ENCODE measurements at places on chromosomes 13 and 19.

DNA sequence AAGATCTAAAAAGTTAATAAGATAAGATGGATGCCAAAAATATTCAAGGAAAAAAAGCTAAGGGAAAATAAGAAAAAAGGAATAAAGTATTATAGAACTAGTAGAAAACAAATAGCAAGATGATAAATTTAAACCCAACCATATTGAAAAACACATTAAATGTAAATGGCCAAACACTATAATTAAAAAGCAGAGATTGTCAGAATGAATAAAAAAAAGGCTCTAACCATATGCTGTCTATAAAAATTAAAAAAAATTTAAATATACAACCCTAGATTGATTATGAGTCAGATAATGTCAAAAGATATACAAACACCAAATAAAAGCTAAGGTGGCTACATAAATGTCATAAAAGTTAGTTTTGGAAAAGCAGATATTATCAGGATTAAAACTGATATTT is 617.5 kb upstream of the SGCG start:
- no peak for DNase-seq

GRCh38 chr13:73715911-73716510 is 418.2 kb downstream of the KLF12 start:
- peak; percentile 12 for DNase-seq

DNA sequence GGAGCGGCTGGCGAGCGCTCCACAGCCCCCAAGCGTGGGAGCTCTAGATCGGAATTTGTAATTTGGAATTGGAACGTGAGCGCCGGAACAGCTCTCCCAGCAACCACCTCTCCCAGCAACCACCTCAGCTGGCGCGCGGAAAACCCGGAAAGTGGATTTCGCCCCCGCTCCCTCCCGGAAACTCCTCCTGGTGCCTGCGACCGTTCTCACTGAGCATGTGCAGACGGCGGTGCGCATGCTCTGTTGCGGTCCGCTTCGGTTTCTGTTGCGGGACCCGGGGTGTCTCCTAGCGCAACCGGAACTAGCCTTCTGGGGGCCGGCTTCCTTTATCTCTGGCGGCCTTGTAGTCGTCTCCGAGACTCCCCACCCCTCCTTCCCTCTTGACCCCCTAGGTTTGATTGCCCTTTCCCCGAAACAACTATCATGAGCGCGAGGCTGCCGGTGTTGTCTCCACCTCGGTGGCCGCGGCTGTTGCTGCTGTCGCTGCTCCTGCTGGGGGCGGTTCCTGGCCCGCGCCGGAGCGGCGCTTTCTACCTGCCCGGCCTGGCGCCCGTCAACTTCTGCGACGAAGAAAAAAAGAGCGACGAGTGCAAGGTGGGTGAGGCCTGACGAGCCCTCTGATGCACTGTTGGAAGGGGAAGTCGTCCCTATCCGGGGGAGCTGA is at the start of gene TM9SF2:
Gene TM9SF2, plus strand, starts transcription at position 289 of the 664 bp plus-strand sequence. Its CDS starts 135 bp downstream, at position 424.
- peak; percentile 98 for DNase-seq

GRCh38 chr13:32261567-32261966 is 53.6 kb downstream of the ZAR1L start:
- DNase-seq, result peak; percentile 94

- no peak for DNase-seq
These were observed 197.1 kb downstream of the OXGR1 start for GRCh38 chr13:96797136-96797535.

GRCh38 chr13:25237083-25237482 is 50.2 kb downstream of the MTMR6 start:
- DNase-seq, result no peak

GRCh38 chr13:94431574-94431973 is 47.9 kb downstream of the DCT start:
- peak; percentile 48 for DNase-seq

- no peak for DNase-seq
These were observed 71.9 kb downstream of the OLFM4 start for GRCh38 chr13:53100394-53101063.

GRCh38 chr19:16070366-16070990 is 5.8 kb upstream of the TPM4 start:
- no peak for DNase-seq

DNA sequence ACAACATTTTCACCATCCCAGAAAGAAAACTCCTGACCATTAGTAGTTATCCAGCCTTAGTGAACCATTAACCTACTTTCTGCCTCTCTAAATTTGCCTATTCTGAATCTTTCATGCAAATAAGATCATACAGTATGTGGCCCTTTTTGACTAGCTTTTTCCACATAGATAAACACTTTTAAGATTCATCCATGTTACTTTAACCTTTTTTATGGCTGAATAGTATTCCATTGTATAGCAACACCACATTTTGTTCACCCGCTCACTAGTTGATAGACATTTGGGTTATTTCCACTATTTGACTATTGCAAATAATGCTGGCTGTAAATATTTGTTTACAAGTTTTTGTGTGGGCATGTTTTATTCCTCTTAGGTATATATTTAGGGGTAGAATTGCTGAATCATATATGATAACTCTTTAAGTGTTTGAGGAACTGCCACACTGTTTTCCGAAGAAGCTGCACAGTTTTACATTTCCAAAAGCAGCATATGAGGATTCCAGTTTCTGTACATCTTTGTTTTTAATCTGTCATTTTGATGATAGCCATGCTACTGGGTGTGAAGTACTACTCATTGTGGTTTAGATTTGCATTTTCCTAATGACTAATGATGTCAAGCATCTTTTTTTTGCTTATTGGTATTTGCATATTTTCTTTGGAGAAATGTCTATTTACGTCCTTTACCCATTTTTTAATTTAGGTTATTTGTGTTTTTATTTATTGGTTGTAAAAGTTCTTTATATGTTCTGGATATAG is 17.1 kb downstream of the COG6 start:
- DNase-seq, result no peak

DNA sequence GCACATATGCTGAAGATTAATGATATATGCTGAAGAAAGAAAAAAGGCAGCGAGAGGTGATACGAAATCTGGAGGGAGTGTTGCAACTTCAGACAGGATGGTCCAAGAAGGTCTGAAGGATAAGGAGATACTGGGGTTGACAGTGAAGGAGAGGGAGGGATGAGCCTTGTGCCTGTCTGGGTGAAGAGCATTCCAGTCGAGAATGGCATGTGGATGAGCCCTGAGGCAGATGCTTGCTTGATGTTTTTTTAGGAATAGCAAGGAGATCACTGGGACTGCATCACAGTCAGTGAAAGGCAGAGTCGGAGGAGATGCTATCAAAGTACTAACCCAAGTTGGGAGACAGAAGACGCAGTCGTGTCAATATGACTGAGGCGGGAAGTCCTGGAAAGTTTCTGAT is 13.3 kb upstream of the LAIR2 start:
- DNase-seq, result no peak

DNA sequence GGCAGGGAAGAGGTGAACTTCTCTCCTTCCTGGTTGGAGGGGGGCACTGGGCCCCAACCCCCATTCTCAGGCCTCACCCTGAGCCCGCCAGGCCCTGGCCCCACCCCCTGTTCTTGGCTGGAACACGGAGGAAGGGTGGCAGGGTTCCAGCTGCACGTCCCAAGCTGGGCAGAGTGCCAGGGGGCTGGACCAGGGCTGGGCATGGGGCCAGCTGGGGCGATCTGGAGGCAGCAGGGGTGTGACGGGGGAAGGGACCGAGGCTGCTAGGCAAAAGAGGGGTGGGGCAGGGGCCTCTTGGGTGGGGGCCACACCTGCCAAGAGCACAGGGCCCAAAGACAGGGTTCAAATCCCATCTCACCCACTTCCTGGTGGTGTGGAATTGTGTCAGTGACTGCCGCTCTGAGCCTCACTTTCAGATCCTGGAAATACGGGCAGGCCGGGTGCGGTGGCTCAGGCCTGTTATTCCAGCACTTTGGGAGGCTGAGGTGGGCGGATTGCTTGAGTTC is 2.2 kb downstream of the HIF3A start:
- DNase-seq, result peak; percentile 94

All from choroid plexus epithelial cell (primary cell).